Esophagus squamous epithelium (tissue), 5 donors: ENCODE measurements at places on chromosomes 3 and 15.

DNA sequence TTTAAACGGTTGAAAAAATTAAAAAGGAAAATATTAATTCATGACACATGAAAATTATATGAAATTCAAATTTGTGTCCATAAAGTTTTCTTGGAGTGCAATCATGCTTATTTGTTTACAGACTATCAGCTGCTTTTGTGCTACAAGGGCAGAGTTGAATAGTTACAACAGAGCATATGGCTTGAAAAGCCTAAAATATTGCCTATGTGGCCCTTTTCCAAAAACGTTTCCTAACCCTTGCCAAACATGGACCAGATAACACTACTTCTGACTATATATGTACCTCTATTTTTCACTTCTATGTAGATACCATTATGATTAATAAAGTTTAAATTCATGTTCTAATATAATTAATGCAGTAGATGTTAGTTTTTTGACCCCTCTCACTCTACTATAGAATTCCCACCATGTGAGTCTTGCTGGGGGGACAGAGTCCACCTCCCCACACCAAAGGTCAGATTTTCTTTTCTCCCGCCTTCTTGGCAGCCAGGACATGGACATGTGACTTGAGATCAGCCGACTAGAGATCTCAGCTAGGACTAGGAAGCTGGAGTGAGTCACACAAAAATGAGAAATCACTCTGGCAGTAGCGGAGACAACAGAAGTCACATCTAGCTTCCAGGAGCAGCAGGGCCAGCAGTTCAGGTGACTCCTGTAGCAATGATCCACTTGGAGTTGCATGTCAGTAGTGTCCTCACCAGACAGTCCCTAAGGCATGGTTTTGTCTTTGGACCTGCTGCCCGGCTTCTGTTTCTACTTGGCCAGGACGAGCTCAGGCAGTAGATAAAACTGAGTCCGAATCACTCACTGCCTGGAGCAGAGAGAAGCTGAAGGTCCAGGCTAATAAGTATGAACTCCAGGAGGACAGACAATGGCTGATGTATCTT is 22.4 kb downstream of the CIAO2A start:
- DNase-seq, result no peak

GRCh38 chr15:84790676-84791075 is 26.5 kb upstream of the ALPK3 start:
- no peak for DNase-seq

GRCh38 chr3:57740027-57740426 is 16.1 kb upstream of the SLMAP start:
- no peak for DNase-seq

DNA sequence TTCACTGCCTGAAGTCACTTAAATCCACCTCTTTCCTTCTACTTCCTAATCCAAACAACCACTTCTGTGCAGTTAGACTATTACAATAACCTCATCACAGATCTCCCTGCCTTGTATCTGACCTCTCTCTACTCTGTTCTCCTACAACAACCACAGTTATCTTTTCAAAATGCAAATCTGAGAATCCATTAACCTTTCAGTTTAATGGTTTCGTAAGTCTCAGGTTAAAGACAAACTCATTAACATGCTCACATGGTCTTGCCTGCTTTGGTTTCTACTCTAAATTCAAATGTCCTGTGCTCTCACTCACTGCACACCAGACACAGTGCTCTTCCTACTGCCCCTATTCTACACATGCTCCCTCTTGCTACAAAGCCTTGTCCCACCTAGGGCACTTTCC is 406.5 kb upstream of the THBS1 start:
- no peak for DNase-seq

DNA sequence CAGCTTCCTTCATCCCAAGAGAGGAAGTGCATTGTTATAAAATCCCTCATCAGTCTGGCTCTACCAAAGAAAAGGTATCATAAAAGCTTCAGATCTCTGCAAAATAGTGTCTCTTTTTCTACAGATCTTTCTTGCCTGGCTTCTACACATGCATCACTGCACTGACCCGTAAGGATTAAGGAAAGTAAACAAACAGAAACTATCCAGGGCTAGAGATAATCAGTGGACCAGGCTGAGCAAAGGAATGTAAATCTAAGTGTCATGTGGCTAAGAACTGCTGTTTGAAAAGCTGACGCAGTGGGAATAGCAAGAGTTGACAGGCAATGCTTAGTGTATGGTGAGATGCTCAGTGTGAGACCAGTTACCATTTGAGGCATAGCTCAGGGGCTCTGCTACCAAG is 339.7 kb downstream of the IL5RA start:
- no peak for DNase-seq

DNA sequence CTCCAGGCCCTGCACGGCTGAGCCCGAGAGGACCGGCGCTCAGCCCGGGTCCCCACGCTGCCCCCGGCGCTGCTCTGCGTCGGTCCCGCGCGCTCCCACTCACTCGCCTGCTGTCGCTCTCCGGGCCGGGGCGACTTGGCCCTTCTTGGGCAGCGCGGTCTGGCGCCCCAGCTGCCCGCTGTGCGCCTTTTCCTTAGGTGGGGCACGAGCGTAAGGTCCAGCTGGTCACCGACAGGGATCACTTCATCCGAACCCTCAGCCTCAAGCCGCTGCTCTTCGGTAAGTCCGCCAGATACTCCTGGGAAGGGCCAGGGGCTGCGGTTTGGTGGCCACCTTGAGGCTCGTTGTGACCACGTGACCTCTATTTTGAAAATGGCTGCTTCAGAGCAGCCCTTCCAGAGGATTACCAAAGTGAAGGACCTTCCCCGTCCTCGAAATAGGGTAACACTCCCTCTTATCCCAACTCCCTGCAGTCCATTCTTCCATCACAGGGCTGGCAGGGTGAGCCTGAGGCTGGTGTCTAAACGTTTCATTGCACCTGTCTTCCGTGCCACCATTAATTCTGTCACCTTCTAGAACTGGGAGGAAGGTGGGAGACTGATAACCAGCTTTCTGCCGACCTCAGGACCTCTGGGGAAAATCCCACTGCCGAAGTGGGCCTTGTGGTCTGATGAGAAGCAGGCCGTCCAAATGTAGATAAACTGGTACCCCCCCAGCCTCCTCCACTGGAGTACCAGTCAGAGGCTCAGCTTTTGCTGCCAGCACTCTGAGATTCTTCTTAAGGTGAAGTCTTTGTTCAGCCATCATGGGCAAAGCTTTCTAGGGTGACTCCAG is 812 bp downstream of the P4HTM start:
- DNase-seq, result no peak

DNA sequence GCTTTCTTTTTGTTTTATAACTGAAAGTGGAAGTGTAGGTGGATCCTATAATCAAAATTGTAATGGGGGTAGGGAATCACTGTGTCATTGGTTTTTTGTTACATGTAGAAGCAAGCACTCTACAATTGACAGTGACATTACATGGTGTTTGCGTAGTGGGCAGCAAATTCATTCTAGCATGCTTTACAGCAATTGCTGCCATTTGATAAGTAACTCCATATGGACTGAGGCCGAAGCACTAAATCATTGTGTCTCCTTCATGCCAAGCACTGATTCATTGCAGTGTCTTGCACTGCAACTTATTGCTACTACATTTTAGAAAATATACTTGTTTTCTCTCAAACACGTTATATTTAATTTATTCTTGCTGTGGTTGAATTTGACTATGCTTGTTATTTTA is 933.9 kb downstream of the NSUN3 start:
- no peak for DNase-seq
